NCI-H774 (cell line): ENCODE measurements at places on chromosomes 13 and 19.

- DNase-seq, result no peak
Observed at GRCh38 chr13:39528661-39528980, 74.4 kb downstream of the LHFPL6 start.

GRCh38 chr13:28533125-28533436 is 38.2 kb upstream of the FLT1 start:
- no peak for DNase-seq

DNA sequence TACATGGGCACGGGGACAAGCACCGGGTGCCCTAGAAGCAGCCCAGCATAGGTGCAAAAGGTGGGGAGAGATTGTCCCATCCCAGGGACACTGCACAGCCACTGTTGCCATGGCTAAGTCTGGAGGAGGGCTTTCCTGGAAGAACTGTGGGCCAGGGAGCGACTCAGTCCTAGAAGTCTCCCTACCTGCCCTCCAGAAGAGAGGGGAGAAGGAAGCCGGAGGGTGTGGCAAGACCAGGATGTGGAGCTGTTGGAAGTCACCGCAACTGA is 2.3 kb upstream of the FBN3 start:
- DNase-seq, result no peak

DNA sequence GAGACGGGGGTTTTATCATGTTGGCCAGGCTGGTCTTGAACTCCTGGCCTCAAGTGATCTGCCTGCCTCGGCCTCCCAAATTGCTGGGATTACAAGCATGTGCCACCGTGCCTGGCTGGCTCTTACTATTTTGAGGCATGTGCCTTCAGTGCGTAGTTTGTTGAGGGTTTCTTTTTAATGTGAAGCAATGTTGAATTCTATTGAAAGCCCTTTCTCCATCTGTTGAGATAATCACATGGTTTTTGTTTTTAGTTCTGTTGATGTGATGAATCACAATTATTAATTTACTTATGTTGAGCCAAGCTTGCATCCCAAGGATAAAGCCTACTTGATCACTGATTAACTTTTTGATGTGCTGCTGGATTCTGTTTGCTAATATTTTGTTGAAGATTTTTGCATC is 290.9 kb downstream of the KCNRG start:
- no peak for DNase-seq

DNA sequence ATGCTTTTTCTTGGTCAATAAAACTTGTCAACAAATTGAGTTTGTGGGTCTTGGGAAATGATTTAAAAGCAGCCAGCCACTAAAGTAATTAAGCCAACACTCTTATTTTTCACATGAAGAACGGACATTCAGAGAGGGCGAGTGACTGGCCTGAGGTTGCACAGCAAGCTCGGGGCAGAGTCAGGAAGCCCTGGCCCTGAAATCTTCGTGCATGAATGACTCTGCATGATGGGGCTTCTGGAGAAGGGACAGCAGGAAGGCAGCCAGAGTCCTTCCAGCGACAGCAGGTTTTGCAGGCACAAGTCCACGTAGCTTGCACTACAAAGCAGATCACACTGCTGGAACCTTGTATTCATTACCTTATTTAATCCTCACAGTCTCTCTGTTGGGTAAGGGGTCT is 232.5 kb downstream of the ZNF536 start:
- DNase-seq, result no peak

- DNase-seq, result no peak
Observed at GRCh38 chr13:103078158-103078557, 11.9 kb upstream of the SLC10A2 start.
